ENCODE measurements at places on chromosomes 2 and 18.

- DNase-seq = no peak
Observed at GRCh38 chr2:47656715-47657600, 126.0 kb upstream of the MSH6 start.

- no peak for DNase-seq
Observed at GRCh38 chr2:241771286-241772062, 5.1 kb upstream of the GAL3ST2 start.

DNA sequence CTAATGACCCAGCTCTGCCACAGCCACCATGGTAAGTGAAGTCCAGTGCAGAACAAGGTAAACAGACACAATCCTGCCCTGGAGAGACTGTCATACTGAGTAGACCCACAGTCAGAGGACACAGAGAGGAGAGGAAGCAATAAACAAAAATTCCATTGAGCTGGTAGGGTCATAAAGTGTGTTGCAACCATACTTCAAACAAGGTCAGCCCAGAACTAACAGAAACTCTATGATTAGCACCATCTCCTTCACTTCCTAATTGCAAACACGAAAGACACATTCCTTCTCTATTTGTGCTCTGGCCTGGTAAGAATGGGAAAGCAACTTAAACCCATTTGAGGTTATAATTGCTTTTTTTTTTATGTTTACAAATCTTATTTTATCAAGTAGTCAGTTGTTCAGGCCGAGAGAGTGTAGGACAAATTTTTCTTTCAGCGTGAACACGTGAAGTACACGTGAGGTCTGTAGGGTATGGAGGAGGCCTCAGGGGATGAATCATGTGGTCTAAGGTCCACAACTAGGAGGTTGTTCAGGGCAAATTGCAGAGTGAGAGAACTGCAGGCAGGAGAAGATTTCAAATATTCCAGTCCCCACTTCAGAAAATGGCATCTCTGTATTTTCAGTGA lies 71.4 kb upstream of the GLS start:
- DNase-seq = no peak

DNA sequence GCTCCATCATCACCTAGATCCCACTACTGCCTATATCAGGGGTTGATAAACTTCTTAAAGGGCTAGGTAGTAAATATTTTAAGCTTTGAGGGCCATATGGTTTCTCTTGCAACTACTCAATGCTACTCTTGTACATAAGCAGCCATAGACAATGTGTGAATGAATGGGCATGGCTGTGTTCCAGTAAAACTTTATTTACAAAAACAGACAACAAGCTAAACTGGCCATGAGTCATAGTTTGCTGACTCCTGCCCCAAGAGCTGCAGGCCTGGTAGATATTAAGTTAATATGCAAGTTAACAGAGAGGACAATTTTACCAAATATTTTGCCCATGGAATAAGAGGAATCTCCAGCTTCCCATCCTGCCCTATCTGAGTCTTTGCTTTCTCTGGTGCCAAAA lies 29.8 kb upstream of the MYO3B start:
- no peak for DNase-seq

GRCh38 chr2:239173301-239173700 lies 227.5 kb downstream of the HDAC4 start:
- DNase-seq = no peak

GRCh38 chr2:191656391-191656790 lies 21.5 kb upstream of the NABP1 start:
- DNase-seq = no peak

GRCh38 chr18:77208964-77209363 lies 40.7 kb upstream of the GALR1 start:
- DNase-seq = no peak

DNA sequence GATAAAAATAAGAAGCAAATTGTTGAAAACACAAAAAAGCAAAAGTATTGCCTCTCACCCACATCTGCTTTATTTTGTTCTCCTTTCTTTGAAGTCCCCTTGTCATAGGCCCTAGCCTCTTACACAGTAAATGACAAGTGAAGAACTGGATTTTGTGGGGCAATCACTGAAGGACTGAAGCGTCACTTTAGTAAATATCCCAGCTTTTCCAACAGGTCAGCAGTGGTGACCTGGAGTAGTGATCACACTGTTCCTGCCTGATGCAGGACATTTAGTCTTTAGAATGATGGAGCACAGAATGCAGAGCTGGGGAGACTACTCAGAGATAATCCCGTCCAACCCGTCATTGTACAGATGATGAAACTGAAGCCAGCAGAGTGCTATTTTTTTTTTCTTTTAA lies 28.1 kb upstream of the TDRD15 start:
- DNase-seq = no peak

GRCh38 chr2:129055824-129056223 lies 737.2 kb upstream of the HS6ST1 start:
- DNase-seq = no peak

- DNase-seq = no peak
Observed at GRCh38 chr2:85549826-85550225, 10.9 kb downstream of the MAT2A start.

DNA sequence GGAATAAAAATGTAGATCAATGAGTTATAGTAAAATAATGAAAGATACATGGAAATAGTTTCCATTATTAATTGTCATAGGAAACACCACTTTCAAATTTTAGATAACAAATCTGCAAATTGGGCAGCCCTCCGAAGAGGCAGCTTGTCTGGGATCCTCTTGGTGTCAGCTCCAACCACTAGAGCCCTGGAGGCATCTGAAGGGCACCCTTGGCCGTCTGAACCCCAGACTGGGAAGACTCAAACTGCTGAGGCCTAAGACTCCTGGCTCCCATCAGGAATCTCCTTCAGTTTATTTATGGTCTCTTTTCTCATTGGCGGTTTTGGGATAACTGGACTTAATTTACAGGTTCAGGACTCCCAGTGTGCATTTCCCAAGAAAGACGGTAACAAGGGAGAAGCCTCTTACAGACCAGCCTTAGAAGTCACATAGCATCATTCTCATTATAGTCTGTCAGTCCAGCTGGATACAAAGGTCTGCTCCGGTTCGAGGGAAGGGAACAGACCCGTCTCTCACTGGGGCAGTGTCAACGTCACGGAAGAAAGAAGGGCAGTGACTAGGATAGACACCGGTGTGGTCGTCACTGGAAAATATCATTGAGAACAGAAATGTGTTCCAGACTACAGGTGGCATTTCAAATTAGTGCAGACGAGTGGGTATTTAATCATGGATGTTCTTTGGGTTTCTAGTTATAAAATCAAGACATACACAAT lies 390.7 kb upstream of the NETO1 start:
- no peak for DNase-seq

DNA sequence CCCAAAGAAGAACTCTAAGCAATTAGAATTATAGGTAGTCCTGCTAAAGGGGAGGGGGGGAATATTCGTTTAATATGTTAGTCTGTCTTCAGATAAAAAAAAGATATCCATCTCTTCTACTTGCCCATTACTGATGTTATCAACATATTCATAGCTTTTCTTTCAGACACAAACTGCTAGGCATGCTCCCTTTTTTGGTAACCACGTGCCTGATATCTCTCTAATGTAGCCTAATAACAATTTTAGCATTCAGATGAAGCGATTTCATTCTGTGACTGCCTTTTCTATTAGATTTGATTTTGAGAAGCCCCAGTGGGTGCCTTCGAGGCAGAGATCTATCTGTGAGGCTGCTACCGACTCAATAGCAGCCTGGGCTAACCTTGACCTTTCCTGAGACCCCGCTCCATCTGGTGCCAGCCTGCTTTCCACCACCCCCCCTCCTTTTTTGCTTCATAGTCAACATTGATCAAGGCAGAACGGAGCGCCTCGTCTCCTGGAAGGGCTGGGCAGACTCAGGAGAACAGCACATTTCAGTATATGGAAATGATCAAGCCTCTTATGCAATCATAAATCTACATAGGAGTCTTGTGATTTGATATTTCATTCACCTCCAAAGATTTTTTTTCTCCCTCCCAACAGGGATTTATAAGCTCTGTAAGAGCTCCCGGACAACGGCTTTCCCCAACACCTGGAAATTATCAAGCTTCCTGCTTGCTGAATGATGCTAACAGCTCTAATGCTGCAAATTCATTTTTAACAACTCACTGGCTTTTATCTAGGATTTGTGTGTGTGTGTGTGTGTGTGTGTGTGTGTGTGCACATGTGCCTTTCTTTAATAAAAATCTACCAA lies 14.7 kb upstream of the BCL11A start:
- no peak for DNase-seq

DNA sequence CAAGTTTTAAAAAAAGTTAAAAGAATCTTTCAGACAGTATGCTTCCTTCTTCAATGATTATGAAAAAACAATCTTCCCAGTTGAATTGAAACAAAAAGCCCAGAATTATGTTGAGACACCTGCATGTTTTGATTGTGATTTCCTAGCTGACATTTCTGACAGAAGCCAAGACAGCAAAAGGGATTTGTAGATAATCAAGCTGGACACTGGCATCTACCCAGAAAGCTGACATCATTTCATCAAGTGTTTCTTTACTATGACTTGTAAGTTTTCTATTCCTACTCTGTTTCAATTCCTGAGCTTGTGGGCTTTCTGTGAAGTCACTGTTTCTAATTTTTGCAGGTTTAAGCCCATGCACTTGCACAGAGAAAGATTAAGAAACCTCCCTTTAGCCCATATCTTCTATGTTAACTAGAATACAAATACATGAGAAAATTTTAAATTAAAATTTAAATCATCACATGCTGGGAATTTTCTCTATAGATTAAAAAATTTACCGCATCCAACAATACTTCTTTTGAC lies 82.9 kb upstream of the CCDC85A start:
- no peak for DNase-seq

DNA sequence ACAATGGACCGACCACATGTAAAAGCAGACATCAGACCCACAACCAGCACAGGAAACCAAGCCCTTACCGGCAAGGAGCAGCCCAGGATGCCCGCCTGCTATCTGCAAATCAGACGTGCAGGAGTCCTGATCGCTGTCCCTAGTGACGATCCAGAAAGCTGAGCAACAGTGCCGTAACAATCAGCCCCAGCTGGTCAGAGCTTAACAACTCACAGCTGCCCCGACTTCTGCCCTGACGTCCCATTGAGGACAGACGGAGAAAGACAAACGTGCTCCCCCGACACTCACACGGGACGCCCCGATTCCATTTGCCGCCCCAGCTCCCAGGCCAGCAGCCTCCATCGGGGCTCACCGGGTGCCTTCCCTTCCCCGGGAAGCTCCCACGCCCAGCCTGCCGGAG lies 39.8 kb upstream of the PXDN start:
- DNase-seq = no peak

DNA sequence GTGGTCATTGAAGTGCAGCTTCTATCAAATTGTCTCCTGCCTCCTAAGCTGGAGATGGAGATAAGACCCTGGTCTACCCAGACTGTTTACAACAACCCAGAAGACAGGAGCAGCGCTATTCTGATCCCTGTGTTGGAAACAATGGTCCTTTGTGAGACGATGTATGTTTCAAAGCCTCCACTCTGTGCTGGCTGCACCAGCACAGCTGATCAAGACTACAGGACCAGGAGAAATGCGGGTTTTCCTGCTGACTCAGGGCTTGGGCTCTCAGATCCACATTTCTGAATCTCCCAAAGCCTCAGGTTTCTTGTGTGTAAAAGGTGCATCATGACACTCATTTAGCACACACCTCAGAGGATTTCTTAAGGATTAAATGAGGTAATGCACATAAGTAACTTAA lies 92.0 kb downstream of the POU3F3 start:
- DNase-seq = no peak

GRCh38 chr18:36831139-36831538 lies 2.2 kb downstream of the KIAA1328 start:
- no peak for DNase-seq

All from activated CD8-positive, alpha-beta memory T cell treated with anti-CD3 and anti-CD28 coated beads for 1 hour (primary cell).